ENCODE measurements at places on chromosomes 5 and 9.

- DNase-seq, result peak; percentile 66
Measured at GRCh38 chr9:115013998-115014397, 83.6 kb upstream of the TNFSF8 start.

- no peak for DNase-seq
Measured at GRCh38 chr9:119216651-119217331, 152.4 kb downstream of the BRINP1 start.

DNA sequence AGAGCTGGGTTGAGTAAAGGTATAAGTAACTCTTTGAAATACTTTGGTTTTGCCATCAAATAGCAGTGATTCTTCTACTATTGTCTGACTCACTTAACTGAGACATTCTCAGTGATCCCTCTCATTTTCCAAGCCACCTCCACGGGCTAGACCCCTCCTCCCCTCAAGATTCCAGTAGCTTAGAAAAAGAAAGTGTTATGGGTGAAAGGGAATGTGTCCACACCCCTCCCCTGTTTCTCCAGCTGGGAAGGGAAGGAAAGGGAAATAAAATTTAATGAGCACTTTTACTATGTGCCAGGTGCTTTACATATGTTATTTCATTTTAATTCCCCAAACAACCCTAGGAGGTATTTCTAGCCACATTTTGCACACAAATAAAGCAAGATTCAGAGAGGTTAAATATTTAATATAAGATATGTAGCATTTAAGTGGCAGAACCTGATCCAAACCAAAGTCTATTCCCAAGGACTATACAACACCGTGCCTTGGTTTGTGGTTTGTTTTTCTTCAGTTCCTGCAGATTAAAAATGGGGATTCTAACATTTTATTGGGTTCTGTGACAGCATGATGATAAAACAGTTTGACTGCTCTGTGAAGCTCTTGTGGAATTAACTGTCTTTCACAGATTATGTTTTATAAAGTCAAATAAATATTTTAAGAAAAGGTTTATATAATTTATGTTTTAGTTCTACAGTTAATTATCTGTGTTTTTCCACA, 135.9 kb downstream of the ZSWIM6 start:
- DNase-seq, result no peak

DNA sequence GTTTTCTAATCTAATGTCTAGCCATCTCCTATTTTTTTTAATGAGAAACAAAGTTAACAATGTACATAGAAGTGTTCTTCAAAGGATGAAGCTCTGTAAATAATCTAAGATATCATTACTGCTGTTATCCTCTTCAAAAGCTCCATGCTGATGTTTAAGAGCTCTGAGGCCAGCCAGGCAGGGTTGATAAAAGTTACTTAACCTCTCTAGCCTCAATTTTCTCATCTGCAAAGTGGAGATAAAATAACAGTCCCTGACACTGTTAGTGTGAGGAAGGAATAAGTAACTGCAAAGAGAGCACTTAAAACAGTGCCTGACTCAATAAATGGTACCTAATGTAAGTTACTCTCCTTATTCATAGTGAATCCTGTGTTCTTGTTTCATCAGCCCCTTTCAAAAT, 60.1 kb downstream of the LHFPL2 start:
- DNase-seq, result no peak

All from neural crest cell (in vitro differentiated cells).